ENCODE measurements at places on chromosomes 5 and 9.
A peak's percentile ranks its signal among the peaks of the same experiment; 100 is the strongest.

- no peak overlapping the region for H3K4me3 ChIP-seq
- no peak for DNase-seq
- no peaks in the 10 kb centered on the region for H3K27me3 ChIP-seq
- no peaks in the 10 kb centered on the region for H3K4me1 ChIP-seq
Observed at GRCh38 chr5:155380480-155380879, 366.9 kb downstream of the KIF4B start.

DNA sequence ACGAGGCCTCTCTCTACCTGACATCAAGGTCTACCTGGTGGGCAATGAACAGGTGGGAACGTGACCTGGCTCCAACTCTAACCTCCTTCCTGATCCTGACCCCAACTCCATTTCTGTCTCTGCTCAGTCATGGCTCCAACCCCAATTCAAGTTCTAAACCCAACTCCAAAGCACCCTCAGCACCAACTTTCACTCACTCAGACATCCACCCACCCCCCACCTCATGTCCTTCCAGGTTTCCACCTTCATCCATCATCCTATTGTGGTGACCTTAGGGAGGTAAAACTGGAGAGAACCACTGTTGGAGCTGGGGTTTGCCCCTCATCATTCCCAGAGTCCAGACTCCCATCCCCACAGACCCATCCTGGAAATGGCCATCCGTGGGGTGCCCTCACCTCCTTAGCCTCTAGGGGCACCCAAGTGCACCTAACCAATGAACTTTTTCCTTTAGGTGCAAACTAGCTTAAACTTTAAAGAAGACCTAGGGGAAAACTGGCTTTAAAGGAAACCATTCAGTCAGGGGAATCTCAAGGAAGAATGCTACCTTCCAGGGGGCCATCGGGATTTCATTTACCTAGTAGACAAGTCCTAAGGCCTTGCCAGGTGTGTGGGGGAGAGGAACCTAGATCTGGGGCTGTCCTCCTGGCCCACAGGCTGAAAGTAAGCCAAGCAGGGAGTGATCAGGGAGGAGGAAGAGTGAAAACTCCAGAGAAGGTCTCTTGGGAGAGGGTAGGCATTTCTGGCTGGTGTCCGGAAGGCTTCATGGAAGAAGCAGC is 11.3 kb downstream of the RGS14 start:
- no peak for DNase-seq
- peaks cover 7% of the 10 kb centered on the region for H3K36me3 ChIP-seq
- no peaks in the 10 kb centered on the region for H3K27me3 ChIP-seq
- peak overlapping the region; percentile 48 for H3K27ac ChIP-seq
- H3K4me3 ChIP-seq, result peak overlapping the region; percentile 38
- H3K4me1 ChIP-seq, result peaks cover 73% of the 10 kb centered on the region

GRCh38 chr9:18605766-18606180 is 131.8 kb downstream of the ADAMTSL1 start:
- DNase-seq, result no peak
- H3K36me3 ChIP-seq, result no peaks in the 10 kb centered on the region
- H3K4me1 ChIP-seq, result no peaks in the 10 kb centered on the region
- H3K4me3 ChIP-seq, result no peak overlapping the region

DNA sequence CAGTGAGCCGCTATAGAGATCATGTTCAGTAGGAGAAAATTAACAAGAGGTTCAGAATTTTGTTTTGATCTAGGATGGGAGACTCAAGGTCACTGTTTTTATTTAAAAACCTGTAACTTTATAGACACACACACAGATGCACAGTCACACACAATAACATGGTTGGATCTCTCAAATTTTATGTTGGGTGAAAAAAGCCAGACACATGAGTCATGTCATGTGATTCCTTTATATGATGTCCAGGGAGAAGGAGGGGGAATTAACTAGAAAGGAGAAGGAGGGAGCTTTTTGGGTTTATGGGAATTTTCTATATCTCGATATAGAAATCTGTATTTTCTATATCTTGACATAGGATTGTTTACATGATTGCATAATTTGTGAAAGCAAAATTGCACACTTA is 17.1 kb downstream of the C6 start:
- H3K36me3 ChIP-seq, result no peaks in the 10 kb centered on the region
- DNase-seq, result no peak
- H3K27ac ChIP-seq, result no peak overlapping the region
- no peaks in the 10 kb centered on the region for H3K4me1 ChIP-seq
- H3K27me3 ChIP-seq, result no peaks in the 10 kb centered on the region

GRCh38 chr9:117825609-117826347 is 121.6 kb downstream of the TLR4 start:
- no peaks in the 10 kb centered on the region for H3K36me3 ChIP-seq
- peak; percentile 41 for DNase-seq

DNA sequence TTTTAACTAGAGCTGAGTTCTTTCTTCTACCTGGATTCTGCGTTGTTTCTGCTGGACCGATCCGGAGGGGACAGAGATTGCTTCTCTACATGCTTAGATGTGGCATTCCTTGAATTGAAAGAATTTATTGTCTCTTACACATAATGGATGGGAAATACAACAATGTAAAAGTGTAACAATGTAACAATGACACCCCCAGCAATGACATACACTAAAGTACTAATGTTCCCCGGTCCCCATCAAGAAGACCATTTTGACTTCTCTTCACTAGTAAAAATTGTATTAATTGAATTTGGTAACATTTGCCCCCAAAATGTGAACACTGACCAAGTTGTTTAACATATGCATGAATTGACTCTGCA is 760.2 kb downstream of the TAF11L14 start:
- no peak for DNase-seq
- H3K4me1 ChIP-seq, result no peaks in the 10 kb centered on the region
- no peak overlapping the region for H3K4me3 ChIP-seq
- H3K27me3 ChIP-seq, result no peaks in the 10 kb centered on the region
- H3K36me3 ChIP-seq, result no peaks in the 10 kb centered on the region
- H3K27ac ChIP-seq, result no peak overlapping the region

Measured in activated T-cell treated with anti-CD3 and anti-CD28 coated beads, Interleukin-2, amount 50 U/mL, for 72 hours (primary cell).